Urinary bladder (tissue), 4 donors: ENCODE measurements at places on chromosomes 7 and 10.

DNA sequence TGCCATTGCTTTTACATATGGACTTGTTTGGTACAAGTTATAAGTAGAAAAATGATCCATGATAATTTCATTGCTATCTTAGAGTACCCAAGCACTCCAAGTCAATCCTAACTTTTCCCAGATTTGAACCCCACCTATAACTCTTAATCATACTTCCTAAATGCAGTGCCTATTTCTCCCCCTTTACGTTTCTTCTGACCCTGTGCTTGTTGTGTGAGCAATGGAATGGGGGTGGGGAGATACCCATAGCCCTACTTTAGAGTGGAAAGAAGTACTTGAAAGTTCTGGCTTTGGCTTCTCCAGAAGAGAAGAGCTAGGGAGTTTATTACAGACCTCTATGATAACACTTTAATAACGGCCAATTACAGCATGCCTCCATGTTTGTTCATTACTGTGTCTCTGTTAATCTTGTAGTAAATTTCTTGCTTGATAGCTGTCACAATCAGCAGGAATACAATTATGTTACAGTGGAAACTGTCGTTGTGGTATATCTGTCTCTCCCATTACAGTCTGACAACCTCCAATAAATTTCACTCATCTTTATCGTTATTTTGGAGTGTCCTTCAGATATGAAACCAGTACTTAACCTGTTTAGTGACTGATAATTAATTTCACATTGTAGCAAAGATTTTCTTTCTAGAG lies 34.0 kb downstream of the CNPY1 start:
- DNase-seq: no peak

DNA sequence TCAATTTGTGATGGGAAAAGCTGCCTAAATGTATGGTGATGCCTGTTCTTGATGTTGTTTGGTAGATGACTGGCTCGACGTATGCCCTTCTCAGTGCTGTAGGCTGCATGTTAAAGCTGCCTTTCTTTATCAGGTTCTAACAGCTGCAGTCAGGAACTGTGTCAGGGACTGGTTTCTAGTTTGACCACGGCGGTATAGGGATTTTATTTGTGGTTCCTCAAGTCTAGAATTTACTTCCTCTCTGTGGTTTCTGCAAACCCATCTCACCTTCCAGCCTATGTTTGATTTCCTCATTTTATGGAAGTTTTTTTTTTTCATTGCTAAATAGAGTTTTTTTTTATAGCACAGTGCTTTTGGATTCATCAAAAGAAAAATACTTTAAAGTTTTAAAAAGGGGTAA lies 26.5 kb downstream of the LMTK2 start:
- no peak for DNase-seq

GRCh38 chr7:117780832-117781231 lies 92.4 kb downstream of the CTTNBP2 start:
- DNase-seq: no peak

DNA sequence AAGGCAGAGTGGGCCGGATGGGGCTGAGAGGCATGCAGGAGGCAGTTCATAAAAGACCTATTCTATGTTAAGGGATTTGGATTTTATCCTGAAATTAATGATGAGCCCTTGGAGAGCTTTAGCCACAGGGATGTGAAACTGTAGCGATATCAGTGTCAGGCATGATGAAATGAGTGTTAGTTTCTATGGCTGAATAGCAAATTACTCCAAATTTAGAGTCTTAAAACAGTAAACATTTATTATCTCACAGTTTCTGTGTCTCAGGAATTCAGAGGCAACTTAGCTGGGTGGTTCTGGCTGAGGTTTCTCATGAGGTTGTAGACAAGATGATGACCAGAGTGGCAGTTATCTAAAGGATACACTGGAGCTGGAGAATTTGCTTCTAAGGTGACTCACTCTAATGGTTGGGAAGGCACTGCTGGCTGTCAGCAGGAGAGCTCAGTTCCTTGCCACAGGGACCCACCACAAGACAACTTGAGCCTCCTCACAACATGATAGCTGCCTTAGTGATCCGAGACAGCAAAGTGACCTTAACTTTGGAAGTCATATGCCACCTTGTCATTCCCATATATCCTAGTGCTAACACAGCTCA lies 36.7 kb upstream of the SFTPD start:
- no peak for DNase-seq

DNA sequence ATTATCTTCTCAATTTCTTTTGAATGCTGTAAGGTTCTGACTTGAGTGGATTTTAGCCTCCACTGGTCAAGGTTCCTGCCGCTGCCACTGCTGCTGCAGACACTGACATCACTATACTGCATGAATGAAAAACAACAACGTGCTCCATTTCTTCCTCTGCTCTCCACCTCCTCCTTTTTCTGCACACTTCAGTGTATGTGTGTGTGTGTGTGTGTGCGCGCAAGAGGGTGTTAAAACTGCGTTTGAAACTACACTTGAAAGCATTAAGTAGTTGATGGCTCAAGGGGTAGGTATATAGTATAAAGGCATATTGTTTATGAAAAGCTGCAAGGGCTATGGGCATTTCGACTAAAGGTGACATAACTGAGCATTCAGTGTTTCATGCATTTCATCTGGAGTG lies 3.5 kb downstream of the GLCCI1 start:
- DNase-seq: no peak

GRCh38 chr7:98354511-98355249 lies 46.2 kb downstream of the BAIAP2L1 start:
- DNase-seq: peak; percentile 25

DNA sequence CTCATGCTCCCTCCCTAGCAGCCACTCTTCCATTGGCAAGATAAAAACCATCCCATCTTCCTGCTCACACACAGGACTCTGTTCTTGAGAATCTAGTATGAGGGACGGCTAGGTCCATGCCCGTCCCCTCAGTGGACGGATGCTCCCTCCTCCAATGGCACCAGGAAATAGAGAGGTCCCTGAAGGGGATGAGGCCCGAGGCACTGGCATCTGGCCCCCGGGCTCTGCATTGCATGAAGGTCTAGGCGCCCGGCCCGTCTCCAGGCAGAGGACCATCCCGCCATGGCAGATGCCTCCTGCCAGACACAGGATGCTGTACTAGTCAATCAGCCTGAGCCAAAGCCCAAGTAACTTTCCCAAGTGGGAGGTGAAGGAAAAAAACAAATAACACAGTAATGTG lies 15.0 kb downstream of the PRKAG2 start:
- no peak for DNase-seq

DNA sequence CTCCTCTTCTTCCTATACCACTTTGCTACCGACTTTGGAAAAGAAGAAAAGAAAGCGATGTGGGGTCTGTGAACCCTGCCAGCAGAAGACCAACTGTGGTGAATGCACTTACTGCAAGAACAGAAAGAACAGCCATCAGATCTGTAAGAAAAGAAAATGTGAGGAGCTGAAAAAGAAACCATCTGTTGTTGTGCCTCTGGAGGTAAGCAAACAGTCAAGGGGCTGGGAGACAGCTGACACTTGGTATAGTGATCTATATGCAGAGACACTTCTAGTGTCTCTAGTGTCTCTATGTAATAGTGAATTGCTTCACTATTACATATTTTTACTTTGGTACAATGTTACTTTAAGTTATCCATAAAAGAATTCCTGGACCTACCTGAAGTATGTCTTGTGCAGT lies 13.9 kb downstream of the TET1 start:
- DNase-seq: no peak

GRCh38 chr10:96992721-96993120 lies 160.6 kb downstream of the LCOR start:
- no peak for DNase-seq

- no peak for DNase-seq
These were observed 4.6 kb downstream of the ARPC1B start for GRCh38 chr7:99379043-99379577.

- no peak for DNase-seq
These were observed 125.3 kb downstream of the DYNC1I1 start for GRCh38 chr7:95897557-95898251.

GRCh38 chr10:72265508-72265907 lies 8.2 kb upstream of the DDIT4 start:
- DNase-seq: no peak

GRCh38 chr10:30811276-30812017 lies 181.9 kb upstream of the LYZL2 start:
- peak; percentile 65 for DNase-seq

DNA sequence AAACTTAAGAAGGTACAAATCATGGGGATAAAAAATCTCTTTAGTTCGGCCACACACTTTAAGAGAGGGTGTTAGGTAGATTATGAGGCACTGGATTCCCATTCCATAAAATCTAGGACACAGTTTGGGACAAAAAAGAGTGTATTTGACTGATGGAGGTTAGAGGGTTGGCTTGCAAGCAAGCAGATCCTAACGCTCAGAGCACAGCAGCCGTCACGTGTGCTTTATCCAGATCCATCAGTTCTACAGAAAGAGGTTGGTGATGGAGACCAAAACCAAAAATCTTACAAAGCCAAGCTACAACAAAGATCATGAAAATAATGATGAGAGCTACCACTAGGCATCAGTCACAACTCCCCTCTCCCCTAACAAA lies 549.4 kb downstream of the TNS3 start:
- DNase-seq: no peak

DNA sequence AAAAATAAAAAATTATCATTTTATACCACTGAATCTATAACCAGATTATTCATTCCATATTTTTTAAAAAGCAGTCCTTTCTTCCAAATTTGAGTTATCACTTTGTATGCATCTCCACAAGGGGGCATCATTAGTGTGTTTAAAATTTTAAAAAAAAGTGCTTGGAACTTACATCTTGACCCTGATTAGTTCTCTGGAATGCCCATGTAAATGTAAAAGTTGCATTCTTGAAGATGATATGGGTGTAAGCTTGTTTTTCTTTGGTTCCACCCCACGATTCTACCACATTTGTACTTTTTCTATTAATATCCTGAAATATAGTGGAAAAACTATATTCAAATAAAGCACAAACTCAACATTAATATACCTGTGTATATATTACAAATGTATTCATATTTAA lies 144.9 kb downstream of the ELAPOR2 start:
- DNase-seq: no peak

- no peak for DNase-seq
These were observed 9.9 kb upstream of the DNAAF5 start for GRCh38 chr7:716636-717035.

DNA sequence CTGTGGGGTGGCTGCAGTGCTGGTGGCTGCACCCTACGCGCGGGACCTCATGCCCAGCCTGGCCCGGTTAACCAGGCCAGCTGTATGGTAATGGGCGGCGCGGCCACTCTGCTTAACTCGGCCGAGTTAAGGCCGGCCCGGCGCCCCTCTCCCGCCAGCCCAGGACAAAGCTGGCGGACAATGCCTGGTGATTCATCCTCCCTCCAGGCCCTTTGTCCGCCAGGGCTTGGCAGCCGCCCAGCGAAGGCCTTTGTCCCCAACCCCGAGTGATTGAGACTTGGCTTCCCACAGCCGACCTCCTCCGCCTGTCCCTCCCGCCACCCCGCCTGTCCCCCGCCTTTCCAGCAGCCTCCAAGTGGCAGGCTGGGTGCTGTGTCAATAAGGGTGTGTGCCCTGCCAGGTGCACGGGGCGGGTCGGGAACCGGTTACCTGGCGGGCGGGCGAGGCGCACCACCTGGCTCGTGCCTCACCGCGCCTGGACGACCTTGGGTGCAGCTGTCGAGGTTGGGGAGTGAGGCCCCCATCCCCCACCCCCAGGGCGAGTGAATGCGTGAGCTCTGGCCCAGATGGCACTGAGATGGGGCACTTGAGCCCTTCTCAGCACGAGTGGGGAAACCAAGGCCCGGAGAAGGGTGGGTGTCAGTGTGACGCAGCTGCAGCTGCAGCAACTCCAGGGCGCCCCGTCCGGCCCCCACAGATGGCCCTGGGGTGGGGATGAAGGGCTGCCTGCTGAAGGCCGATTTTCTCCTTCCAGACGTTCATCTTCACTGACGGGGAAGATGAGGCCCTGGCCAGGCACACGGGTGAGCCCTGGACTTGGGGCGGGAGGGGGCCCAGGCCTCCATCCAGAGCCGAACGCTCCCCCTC lies 4.6 kb downstream of the LFNG start:
- DNase-seq: no peak

- no peak for DNase-seq
These were observed 10.6 kb upstream of the DNMBP start for GRCh38 chr10:100020142-100020885.

DNA sequence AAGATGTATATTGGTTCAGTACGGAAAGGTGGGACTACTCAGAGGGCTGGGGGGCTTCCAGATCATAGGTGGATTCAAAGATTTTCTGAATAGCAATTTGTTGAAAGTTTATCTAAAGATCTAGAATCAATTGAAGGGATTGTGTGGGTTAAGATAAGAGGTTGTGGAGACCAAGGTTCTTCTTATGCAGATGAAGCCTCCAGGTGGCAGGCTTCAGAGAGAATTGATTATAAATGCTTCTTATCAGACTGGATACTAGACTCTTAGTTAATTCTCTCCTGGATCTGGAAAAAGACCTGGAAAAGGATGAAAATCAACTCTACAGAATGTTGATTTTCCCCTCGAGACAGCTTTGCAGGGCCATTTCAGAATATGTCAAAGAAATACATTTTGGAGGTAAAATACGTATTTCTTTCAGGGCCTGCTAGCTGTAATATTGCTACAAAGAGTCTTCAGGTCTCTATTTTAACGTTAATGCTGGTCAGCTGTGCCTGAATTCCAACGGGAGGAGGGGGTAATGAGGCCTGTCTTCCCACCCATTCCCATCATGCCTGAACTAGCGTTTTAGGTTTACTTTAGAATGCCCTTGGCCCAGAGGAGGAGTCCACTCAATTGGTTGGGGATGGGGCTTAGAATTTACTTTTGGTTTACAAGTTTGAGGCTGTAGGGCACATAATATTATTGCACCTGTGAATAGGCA lies 12.8 kb upstream of the GPR15LG start:
- DNase-seq: no peak

- no peak for DNase-seq
These were observed 41.4 kb upstream of the MPP7 start for GRCh38 chr10:28343987-28344895.

GRCh38 chr10:109259293-109259692 lies 664.0 kb downstream of the XPNPEP1 start:
- DNase-seq: no peak

DNA sequence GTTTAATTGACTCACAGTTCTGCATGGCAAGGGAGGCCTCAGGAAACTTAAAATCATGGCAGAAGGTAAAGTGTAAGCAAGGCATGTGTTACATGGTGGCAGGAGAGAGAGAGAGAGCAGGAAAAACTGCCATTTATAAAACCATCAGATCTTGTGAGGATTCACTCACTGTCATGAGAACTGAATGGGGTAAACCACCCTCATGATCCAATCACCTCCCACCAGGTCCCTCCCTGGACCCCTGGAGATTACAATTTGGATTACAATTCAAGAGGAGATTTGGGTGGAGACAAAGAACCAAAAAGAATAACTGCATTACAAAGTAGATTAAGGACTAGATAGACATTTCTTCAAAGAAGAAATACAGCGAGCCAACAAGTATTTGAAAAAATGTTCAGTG lies 324.1 kb downstream of the THSD7A start:
- DNase-seq: no peak

DNA sequence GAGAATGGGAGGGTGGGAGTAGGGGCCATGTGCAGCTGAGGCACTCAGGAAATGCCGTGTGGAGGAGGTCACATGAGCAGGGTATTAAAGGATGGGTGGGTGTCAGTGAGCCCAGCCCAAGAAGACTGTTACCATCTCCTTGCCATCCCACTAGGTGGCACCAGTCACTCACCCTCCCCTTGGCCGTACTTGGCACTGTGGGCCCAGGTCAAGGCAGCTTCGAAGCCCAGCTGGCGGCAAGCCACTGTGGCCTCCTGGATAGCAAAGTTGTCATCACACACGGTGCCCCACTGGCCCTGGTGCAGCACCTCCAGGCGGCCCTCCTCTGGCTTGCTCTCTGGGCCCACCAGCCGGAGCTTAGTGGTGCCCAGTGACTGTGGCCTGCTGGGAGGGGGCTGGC lies 5.4 kb downstream of the LOXL4 start:
- no peak for DNase-seq
